ENCODE measurements at places on chromosomes 16 and 17.

DNA sequence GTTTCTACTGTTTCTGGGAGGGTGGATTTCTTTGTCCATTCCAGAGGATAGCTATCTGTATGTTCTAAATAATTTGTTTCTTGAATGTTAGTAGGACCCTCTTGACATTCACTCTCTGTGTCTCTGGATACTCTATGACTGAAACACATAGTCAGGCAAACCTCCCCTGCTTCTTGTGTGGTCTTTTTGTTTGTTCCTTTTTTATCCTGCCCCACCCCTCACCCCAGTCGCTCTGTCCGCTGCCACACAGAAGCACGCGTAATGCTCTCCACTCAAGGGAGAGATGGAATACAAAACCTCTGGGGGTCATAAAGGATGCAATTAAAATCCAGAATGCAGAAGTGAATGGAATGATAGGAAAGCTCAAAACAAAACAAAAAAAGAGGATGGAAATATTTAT, 253.1 kb downstream of the RBFOX1 start:
- no peak overlapping the region for H3K27ac ChIP-seq
- H3K4me1 ChIP-seq, result no peaks in the 10 kb centered on the region
- H3K27me3 ChIP-seq, result no peaks in the 10 kb centered on the region
- DNase-seq, result no peak
- H3K36me3 ChIP-seq, result no peaks in the 10 kb centered on the region
- H3K4me3 ChIP-seq, result no peak overlapping the region

DNA sequence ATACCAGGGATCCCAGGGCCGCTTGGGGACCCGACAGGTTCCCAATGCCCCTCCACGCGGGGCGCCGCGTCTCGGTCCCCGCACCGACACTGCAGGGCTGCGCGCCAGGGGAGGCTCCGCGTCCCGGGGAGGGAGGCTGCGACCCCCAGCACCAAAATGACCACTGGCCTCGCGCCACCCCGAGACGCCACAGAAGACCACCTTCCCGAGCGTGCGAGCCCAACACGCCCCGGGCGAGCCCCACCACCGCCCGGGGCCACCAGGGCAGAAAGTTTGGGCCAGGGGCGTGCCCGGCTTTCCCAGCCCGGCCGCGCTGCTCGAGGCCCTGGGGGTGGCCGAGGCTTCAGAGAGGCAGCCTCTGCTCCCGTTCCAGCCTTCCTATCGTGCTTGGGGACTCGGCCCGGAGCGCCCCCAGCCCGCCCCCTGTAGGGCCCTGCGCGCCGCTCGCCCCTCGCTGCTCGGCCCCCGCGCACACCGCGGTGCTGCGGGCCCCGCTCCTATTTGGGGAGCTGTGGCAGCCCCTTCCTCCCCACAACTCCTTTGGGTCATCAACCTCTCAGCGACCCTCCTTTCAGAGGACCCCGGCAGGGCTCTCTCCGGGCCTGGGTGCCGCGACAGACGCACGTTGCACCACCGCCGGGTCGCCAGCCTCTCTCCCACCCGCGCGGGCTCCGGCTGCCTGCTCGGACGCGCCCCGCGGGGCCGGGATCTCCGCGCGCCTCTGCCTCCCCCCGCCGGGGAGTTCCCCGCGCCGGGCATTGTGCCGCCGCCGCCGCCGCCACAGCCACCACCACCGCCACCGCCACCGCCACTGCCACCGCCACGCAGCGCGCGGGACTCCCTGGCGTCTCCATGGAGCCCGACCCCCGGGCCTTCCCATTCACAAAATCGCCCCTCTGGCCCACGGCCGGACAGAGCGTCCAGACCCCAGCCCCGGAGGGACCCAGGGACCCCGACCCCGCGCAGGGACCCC, 892 bp downstream of the RBFOX3 start:
- no peak overlapping the region for H3K4me3 ChIP-seq
- no peak overlapping the region for H3K27ac ChIP-seq
- H3K27me3 ChIP-seq, result peaks cover 61% of the 10 kb centered on the region
- no peak for DNase-seq
- no peaks in the 10 kb centered on the region for H3K36me3 ChIP-seq
- H3K4me1 ChIP-seq, result peaks cover 2% of the 10 kb centered on the region

GRCh38 chr16:4416200-4417032, at the start of gene CORO7:
TSS of gene CORO7 (minus strand) at chr16:4416596. CDS start at chr16:4416518, 78 bp downstream.
- peak within 1 kb of the TSS; percentile 95 for H3K27ac ChIP-seq
- peaks cover 40% of the 10 kb centered on the region for H3K4me1 ChIP-seq
- no peaks in the 10 kb centered on the region for H3K27me3 ChIP-seq
- DNase-seq, result peak; percentile 99
- H3K4me3 ChIP-seq, result peak within 1 kb of the TSS; percentile 89

DNA sequence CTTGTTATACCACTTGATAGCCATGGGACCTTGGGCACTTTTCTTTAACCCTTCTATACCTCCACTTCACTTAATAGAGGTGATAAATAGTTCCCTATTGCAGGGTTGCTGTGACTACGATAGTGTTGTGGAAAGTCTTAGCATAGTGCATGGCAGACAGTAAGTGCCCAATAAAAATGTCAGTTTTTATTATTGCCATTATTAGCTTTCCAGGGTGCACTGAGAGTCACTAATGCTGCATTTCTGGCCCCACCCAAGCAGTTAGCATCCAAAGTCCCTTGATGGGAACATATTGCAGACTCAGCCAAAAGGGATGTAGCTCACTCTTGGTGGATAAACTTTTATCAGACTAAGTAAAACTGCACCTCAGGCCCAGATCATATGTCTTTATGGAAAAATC, 41.5 kb upstream of the TEKT3 start:
- H3K4me3 ChIP-seq, result no peak overlapping the region
- peaks cover 37% of the 10 kb centered on the region for H3K27me3 ChIP-seq
- no peak for DNase-seq
- no peaks in the 10 kb centered on the region for H3K4me1 ChIP-seq

- H3K27me3 ChIP-seq, result no peaks in the 10 kb centered on the region
- no peaks in the 10 kb centered on the region for H3K4me1 ChIP-seq
- no peaks in the 10 kb centered on the region for H3K36me3 ChIP-seq
- H3K27ac ChIP-seq, result no peak overlapping the region
These were observed 53.6 kb upstream of the CDC42EP4 start for GRCh38 chr17:73365301-73365874.

GRCh38 chr16:79320956-79321355, 279.6 kb downstream of the MAF start:
- H3K36me3 ChIP-seq, result no peaks in the 10 kb centered on the region
- peaks cover 49% of the 10 kb centered on the region for H3K27me3 ChIP-seq
- peaks cover 32% of the 10 kb centered on the region for H3K4me1 ChIP-seq
- no peak overlapping the region for H3K4me3 ChIP-seq
- no peak overlapping the region for H3K27ac ChIP-seq
- no peak for DNase-seq

- H3K4me3 ChIP-seq, result no peak overlapping the region
- peak overlapping the region; percentile 40 for H3K27ac ChIP-seq
- no peaks in the 10 kb centered on the region for H3K27me3 ChIP-seq
- H3K4me1 ChIP-seq, result peaks cover 5% of the 10 kb centered on the region
These were observed 10.8 kb upstream of the C16orf95 start for GRCh38 chr16:87327798-87328495.

DNA sequence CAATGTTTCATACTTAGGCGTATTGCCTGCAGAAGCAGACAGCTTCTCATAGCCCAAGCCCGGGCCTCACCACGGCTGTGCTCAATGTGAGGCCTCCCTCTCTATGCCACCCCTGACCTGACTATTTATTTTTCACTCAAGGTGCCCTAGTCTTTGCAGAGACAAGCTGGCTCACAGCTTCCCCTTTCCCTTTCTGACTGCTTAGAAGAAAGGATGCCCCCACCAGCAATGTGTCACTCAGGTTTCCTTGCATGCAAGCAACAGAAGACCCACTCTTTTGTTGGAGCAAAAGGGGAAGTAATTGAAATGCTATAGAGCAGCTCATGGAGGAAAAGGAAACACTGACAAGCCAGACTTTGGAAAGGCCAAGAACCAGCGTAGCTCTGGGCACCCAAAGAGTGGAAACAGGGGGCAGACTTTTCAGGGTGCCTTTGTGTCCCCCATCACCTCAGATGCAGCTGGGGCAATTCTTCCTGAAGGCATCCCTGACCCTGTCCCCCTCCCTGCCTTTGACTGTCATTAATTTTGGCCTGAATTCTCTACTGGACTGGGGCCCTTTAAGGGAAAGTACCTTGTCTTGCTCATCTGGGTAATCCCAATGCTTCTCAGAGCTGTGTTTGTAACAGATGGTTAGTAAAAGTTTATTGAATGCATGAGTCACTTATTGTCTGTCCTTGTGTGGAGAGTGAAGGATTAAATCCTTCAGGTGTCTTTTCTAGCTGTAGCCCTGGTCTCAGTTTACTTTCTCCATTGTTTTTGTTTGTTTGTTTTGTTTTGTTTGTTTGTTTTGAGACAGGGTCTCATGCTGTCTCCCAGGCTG, 17.8 kb downstream of the RGS9 start:
- no peaks in the 10 kb centered on the region for H3K27me3 ChIP-seq
- H3K4me1 ChIP-seq, result peaks cover 14% of the 10 kb centered on the region
- H3K4me3 ChIP-seq, result no peak overlapping the region
- H3K36me3 ChIP-seq, result no peaks in the 10 kb centered on the region

GRCh38 chr17:77375917-77376651, 235.3 kb downstream of the SEC14L1 start:
- H3K27ac ChIP-seq, result peak overlapping the region; percentile 87
- peaks cover 2% of the 10 kb centered on the region for H3K36me3 ChIP-seq
- H3K4me3 ChIP-seq, result peak overlapping the region; percentile 92
- H3K27me3 ChIP-seq, result no peaks in the 10 kb centered on the region
- H3K4me1 ChIP-seq, result peaks cover 84% of the 10 kb centered on the region

DNA sequence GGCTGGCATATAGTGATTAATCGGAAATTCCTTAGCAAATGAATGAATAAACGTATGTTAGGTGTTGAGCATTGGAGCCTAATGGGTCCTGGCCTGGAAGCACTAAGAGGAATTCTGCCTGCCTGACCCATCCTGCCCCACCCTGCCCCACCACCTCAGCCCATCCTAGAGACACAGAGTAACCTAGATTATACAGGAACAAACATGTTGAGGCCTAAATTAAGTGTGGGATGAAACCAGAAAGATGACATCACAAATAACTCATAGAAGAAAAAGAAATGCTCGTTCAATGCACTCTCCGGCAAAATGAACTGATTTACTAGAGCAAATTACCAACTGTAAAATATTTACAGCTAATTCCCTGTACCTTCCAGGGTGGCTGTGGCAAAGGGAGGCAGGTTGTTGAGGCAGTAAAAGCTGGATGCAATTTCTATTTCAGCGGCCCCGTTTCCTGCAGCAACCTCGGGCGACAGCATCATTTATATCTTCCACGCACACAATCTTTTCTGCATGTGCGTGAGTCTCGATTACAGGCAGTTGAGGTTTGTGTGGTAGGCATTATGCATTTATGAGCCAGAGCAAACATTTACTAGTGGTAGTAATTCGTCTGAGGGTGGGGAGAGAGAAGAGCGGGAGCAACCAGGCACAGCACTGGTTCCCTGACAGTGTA, 417.2 kb downstream of the HS3ST4 start:
- no peak for DNase-seq
- H3K4me1 ChIP-seq, result no peaks in the 10 kb centered on the region
- peaks cover 8% of the 10 kb centered on the region for H3K27me3 ChIP-seq
- H3K4me3 ChIP-seq, result no peak overlapping the region

- no peak overlapping the region for H3K27ac ChIP-seq
- DNase-seq, result no peak
- H3K4me3 ChIP-seq, result no peak overlapping the region
- peaks cover 90% of the 10 kb centered on the region for H3K36me3 ChIP-seq
- H3K27me3 ChIP-seq, result no peaks in the 10 kb centered on the region
These were observed 9.4 kb upstream of the TEDC2 start for GRCh38 chr16:2450535-2450934.

DNA sequence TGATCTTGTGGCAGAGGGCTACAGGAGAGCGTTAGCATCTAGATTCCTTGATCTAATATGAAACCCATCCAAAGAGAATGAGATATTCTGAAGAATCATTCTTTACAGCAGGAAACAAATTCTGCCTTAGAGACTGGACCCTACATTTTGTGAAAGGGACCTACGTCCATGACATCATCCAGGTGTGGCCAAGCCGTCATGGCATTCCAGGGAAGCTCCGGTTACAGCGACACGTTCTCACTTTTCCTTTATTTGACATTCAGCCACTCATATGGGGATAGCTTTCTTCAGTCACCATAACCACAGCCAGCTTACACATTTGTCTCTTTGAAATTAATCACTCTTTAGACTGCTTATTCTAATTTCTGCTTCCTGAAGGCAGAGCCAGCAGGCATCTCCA, 408.1 kb downstream of the XYLT1 start:
- peaks cover 20% of the 10 kb centered on the region for H3K4me1 ChIP-seq
- H3K27ac ChIP-seq, result no peak overlapping the region
- no peaks in the 10 kb centered on the region for H3K27me3 ChIP-seq
- no peak overlapping the region for H3K4me3 ChIP-seq

- H3K27ac ChIP-seq, result no peak overlapping the region
- H3K36me3 ChIP-seq, result no peaks in the 10 kb centered on the region
- no peaks in the 10 kb centered on the region for H3K4me1 ChIP-seq
- no peak overlapping the region for H3K4me3 ChIP-seq
- DNase-seq, result no peak
- H3K27me3 ChIP-seq, result no peaks in the 10 kb centered on the region
These were observed 24.0 kb upstream of the SHISA6 start for GRCh38 chr17:11216976-11217375.

- no peak overlapping the region for H3K4me3 ChIP-seq
- DNase-seq, result no peak
- H3K27me3 ChIP-seq, result peaks cover 3% of the 10 kb centered on the region
- H3K27ac ChIP-seq, result no peak overlapping the region
These were observed 92.9 kb downstream of the HAPSTR1 start for GRCh38 chr16:9184354-9184690.

DNA sequence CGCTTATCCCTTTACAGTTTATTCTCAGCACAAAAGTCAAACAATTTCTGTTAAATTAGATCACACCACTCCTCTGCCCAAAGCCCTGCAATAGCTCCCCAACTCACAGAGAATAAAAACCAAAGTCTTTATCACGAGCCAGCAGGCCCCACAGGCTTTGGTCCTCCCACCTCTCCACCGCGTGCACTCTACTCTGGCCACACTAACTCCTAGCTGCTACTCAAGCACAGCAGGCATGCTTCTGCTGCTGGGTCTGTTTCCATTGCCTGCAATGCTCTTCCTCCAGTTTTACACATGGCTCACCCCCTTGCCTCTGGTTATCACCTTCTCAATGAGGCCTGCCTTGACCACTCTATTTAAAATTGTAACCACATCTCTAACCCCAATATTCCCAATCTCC, 27.6 kb downstream of the HELZ start:
- H3K36me3 ChIP-seq, result peaks cover 20% of the 10 kb centered on the region
- H3K27me3 ChIP-seq, result no peaks in the 10 kb centered on the region
- DNase-seq, result no peak
- no peak overlapping the region for H3K27ac ChIP-seq
- H3K4me1 ChIP-seq, result peaks cover 31% of the 10 kb centered on the region
- H3K4me3 ChIP-seq, result no peak overlapping the region

DNA sequence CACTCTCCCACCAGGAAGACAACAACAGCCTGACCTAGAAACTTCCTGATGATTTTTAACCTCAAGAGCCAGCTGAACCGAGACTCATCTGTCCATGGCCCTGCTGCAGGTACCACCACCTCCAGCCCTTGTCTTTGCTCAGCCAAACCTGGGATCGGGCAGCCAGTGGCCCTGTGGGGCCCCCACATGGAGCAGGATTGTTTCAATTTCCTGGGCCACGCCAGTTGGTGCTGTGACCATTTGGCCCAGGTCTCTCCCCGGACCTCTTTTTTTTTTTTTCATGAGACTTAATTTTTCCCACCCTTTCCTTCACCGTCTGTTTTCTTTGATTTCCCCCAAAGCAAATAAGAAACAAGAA, 8.3 kb upstream of the HOXB2 start:
- H3K27me3 ChIP-seq, result peaks cover 34% of the 10 kb centered on the region
- H3K27ac ChIP-seq, result no peak overlapping the region
- no peaks in the 10 kb centered on the region for H3K36me3 ChIP-seq
- no peak overlapping the region for H3K4me3 ChIP-seq
- H3K4me1 ChIP-seq, result peaks cover 13% of the 10 kb centered on the region

- no peak overlapping the region for H3K27ac ChIP-seq
- no peaks in the 10 kb centered on the region for H3K36me3 ChIP-seq
- H3K27me3 ChIP-seq, result no peaks in the 10 kb centered on the region
- no peak overlapping the region for H3K4me3 ChIP-seq
- no peaks in the 10 kb centered on the region for H3K4me1 ChIP-seq
- DNase-seq, result no peak
These were observed 53.6 kb downstream of the CDH11 start for GRCh38 chr16:65068151-65068740.
